Central memory CD8-positive, alpha-beta T cell (primary cell): ENCODE measurements at places on chromosomes 13 and 19.

GRCh38 chr13:113465300-113465699 lies 12.0 kb upstream of the ADPRHL1 start:
- no peak for DNase-seq

- no peak for DNase-seq
Measured at GRCh38 chr13:30805603-30806011, 70.3 kb downstream of the ALOX5AP start.

DNA sequence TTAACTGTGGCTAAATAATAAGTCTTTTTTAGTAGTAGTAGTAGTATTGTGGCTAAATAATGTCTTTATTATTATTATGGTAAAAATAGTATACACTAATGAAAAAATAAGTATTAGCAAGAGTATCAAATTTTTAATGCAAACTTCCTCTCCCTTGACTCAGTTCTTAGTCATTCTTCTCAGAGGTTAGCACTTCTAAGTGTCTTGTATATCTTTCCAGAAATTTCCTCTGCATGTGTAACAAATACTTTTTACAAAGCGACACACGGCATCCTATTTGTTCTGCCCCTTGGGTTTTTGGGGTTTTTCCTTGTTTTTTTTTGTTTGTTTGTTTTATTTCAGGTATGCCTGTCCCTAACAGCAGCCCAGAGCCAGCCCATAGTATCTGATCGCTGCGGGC lies 20.9 kb downstream of the SIN3B start:
- no peak for DNase-seq

DNA sequence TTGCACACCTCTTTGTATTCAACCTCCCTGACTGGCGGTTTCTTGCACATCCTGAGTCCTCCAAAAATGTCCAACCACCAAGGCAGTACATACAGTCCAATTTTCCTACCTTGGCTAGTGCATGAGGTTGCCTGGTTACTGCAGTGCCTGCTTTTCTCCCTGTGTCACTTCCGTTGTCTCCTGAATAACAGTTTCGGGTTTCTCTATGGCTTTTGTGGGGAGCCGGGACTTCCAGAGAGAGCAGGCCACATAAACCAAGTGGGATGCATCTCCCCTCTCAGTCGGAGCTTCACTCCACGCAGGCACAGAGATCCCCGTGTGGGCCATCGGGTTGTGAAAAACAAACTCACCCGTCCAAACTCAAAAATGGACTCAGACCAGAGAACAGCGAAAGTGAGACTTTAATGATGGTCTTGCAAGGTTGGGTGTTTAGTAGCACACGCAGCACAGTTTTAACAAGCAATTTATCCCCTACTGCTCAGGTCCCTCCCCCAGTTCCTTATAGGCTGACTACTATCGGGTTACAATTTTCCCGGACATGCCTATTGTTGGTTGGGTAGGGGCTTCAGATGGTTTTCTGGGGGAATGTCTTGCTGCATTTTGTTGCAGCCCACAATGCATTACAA lies 173.1 kb downstream of the POU4F1 start:
- no peak for DNase-seq

- DNase-seq: no peak
Measured at GRCh38 chr13:97639236-97639635, 205.3 kb downstream of the RAP2A start.

DNA sequence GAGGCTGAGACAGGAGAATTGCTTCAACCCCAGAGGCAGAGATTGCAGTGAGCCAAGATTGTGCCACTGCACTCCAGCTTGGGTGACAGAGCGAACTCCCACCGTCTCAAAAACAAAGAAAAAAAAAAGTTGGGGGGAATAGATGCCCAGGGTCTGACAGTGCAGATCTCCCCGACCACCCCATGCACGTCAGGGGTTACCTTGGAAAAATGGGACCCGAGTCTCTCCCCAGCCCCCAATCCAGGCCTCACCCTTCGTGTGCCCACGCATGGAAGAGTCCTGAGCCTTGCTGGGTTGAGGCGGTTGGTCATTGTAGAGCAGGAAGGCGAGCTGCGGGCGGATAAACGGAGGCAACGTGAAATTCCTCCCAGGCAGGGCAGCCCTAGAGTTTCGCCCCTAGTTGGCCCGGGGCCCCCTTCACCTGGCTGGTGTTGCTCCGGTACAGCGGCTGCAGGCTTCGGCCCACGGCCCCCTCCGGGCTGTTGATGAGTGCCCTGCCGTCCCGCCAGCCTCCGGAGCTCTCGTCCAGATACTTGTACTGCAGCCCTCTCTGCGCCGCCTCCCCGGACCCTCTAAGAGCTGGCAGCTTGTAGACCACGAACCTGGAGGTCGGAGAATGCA lies 588 bp downstream of the DNASE2 start:
- DNase-seq: no peak

GRCh38 chr19:36420961-36421748 lies 2.7 kb upstream of the ZFP82 start:
- no peak for DNase-seq

DNA sequence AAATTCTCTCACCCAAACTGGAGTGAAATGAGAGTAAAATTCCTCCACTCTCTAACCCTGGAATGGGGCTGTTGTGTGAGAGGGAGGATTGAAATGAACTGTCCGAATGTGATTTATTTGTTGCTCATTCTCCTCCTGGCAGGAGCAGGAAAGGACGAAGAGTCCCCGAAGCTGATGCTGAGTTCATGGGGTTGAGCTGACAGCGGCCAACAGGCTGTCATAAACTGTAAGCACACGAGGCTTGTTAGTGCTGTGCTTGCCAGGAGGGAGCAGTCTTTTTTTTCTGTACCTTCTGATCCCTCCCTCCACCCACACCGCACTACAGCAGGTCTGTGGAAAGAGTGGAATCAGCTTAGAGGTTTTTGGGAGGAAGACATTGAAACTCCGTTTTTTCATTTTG lies 33.1 kb upstream of the ZNF331 start:
- DNase-seq: no peak

GRCh38 chr13:97243915-97244781 lies 22.0 kb downstream of the MBNL2 start:
- no peak for DNase-seq

DNA sequence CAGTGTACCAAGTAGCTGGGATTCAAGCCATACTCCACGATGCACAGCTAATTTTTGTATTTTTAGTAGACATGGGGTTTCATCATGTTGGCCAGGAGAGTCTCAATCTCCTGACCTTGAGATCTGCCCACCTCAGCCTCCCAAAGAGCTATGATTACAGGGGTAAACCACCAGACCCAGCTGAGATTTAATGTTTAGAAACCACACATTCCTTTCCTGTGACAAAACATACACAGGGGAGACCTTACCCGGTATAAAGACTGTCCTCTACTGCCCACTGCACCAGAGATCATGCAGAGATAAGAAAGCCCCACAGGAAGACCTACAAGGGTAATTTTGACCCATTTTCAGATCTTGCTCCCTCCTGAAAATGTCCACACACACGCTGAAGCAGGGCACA lies 22.8 kb upstream of the ZNF83 start:
- DNase-seq: no peak

GRCh38 chr13:93727211-93728141 lies 500.9 kb downstream of the GPC6 start:
- no peak for DNase-seq

GRCh38 chr13:32956595-32956933 lies 59.7 kb upstream of the KL start:
- no peak for DNase-seq

DNA sequence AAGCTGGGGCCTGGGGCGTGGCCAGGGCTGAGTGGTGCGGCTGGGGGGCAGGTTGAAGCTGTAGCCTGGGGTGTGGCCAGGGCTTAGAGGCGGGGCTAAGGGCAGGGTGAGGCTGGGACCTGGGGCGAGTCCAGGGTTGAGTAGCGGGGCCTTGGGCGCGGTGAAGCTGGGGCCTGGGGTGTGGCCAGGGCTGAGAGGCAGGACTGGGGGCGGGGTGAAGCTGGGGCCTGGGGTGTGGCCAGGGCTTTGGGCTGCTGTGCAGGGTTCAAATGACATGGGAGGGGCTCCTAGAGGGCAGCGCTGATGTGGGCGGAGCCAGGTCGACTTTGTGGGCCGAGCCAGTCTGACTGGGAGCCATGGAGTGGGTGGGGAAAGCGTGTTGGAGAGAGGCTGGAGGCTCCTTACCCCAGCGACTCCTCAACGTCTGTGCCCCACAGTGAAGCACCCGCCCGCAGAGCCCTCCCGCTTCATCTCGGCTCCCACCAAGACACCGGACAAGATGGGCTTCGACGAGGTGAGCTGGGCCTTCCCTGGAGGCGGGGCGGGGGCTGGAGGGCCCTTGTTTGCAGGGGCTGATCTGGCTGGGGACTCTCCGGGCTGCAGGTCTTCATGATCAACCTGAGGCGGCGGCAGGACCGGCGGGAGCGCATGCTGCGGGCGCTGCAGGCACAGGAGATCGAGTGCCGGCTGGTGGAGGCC lies 21.5 kb downstream of the COLGALT1 start:
- no peak for DNase-seq

DNA sequence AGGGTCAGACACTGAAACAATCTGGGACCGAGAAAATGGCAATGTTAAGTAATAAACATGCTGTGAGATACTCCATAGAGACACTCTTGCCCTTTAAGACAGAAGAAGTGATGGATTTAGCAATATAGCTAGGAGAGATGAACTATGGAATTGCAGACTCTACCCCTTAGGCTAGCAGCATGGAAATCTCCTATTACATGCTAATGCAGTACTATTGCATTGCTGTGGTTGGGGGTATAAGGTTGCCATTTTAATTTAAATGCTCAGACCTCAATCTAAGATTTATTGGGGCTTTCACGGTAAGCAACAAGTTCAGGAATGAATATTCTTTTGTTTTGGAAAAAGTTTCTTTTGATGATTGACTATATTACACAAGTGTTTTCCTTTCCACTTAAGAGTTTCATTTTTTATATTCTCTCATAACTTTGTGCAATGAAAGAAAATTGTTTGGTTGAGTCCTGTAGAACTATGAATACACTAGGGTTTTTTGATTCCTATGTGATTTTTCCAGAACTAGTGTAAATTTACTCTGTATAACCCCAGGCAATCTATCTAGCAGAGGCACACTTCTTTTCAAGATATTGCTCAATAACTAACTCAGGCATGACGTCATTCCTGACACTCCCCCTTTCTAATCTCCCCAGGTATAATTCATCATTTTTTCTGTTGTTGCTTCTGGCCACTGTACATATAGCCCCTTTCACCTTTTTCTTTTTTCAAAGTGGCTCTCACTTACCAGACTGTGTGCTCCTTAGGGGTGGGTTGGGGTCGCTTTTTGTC lies 394.7 kb upstream of the KLF12 start:
- no peak for DNase-seq

DNA sequence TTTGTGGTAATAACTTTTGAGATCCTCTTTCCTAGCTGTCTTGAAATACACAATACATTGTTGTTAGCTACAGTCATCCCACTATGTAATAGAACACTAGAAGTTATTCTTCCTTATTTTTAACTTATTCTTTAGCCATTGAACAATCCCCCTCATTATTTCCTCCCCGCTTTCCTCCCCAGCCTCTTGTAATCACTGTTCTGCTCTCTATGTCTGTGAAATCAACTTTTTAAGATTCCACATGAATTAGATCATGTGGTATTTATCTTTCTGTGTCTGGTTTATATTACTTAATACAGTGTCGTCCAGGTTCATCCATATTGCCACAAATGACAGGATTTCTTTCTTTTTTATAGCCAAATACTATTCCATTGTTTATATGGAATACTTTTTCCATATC lies 72.9 kb downstream of the SLC10A2 start:
- DNase-seq: no peak

DNA sequence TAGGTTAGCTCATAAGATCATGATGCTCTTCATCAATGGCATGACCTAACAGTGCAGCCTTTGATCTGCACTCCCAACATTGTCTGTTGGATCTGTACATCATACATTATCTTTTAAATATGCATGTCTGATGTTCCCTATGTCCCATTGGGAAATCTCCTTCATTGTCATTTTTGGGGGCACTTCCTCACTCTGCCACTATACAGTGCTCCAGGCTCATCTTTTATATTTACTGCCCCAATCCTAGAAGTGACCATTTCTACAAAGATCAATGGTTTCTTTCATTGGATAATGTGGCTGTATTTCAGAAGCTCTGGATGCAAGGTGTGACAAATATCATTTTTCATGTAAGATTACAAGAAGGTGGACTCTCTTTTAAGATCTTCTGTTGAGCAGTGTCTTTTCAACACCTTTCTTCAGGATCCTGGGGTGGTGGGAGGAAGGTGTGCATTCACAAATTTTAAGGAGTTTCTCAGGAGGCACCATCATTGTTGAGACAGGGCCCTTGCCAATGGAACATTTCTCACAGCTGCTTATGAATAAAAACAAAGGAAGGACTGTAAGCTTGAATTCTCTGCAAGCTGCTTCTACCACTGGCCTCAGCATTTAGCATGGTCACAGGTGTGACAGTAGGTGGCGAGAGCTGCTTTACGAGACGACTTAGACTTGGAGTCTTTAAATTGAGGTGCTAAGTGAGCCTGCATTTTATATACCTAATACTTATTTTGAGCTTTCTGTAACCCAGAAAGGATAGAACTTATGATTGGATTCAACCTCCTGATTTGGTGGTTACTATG lies 403.0 kb downstream of the LMO7 start:
- DNase-seq: no peak

DNA sequence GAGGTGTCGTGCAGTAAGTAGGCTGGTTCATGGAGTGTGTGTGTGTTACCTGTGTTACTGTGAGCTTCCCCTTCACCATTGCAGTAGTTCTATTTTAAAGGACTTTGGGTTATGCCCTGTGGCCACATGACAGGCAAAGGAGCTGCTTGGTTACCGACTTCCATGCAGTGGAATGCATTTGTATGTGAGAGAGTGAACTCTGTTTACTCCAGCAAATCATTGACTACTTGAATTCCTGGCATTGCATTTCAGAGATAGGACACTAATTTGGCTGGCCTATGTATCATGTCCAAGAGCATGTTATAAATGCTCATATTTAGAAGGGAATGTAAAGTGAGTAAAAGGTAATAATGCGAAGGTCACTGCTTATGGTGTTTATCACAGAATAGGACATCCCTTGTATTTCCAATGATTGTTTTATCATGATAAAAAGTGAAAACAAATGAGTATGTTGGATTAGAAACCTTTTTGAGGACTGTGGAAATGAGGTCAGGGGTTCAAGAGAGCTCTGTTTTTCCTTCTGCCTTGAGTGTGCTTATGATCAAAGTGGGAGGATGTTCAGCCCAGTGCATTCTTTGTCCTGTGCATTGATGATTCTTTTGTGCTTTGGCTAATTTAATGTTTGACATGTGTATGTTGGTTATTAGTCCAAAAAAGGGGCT lies 156.5 kb downstream of the LMO7 start:
- DNase-seq: no peak

GRCh38 chr19:1566392-1567115 lies 1.6 kb downstream of the MEX3D start:
- no peak for DNase-seq

DNA sequence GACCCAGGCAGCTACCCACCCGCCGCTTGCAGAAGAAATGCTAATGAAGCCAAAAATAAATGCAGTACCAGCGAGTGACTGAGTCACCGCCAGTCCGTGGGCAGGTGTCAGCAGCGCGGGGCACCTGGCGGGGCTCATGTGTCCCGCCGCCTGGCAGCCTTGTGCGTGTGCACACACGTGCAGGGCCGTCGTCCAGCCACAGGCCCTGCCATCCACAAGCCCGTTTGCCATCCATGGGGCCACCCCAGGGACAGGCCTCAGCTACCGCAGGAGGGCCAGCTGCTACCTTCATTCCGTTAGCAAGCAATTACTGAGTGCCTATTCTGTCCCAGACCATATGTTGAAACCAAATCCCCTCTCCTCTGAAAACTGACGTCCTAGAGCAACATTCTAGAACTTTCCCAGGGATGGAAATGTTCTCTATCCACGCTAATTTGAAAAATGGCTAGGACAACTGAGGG lies 20.5 kb downstream of the NCAN start:
- DNase-seq: no peak
